NCI-H1092 (cell line): ENCODE measurements at places on chromosomes 13 and 19.
A peak's percentile ranks its signal among the peaks of the same experiment; 100 is the strongest.

DNA sequence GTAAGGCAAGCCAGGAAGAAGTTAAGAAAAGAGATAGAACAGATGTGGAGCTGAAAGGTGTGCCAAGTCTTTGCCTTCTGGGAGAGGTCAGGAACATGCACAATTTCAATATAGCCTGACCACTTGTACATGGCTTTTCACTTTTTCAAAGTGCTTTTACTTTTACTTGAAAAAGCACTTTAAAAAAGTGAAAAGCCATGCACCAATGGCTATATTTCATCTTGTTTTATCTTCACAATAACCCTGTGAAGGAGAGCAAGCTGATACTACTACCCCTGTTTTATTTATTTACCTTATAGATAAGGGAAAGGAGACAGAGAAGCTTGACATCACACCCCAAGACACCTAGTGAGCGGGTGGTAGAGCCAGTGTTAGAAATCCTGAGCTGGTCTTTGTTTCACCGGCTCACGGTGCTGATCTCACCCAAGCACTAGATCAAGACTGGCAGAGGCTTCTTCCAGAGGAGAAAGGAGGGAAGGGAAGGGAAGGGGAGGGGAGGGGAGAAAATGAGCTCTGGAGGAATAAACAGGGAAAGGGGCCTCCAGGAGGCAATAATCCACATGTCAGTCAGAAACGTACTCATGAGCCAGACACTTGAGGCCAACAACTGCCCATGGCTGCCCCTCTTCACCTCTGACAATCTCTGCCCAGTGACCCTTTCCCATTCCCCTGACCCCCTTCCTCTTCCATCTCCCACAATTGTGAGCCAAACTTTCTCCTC lies 455.4 kb downstream of the FOXO1 start:
- no peak for DNase-seq

- no peak for DNase-seq
Measured at GRCh38 chr19:51695088-51695487, 2.0 kb downstream of the SPACA6 start.

GRCh38 chr13:77545626-77546412 lies 10.3 kb downstream of the SCEL start:
- no peak for DNase-seq

GRCh38 chr13:105804561-105805190 lies 730.8 kb downstream of the EFNB2 start:
- no peak for DNase-seq

DNA sequence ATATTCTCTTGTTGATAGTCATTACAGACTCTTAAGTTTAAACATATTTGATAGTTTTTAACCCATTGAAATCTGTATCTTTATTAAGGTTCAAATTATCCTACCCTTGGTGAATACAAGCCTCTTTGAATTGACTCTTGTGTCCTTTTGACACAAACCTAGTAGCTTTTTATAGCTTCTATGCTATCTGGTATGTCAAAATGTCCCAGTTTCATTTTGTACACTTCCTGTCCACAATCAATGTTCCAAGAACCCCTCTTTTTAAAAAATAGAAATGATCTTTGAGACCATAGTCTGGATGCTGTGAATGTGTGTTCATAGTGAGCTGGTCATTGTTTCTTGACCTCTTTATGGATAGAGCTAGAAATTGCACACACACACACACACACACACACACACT lies 39.2 kb upstream of the FGF14 start:
- DNase-seq = no peak

DNA sequence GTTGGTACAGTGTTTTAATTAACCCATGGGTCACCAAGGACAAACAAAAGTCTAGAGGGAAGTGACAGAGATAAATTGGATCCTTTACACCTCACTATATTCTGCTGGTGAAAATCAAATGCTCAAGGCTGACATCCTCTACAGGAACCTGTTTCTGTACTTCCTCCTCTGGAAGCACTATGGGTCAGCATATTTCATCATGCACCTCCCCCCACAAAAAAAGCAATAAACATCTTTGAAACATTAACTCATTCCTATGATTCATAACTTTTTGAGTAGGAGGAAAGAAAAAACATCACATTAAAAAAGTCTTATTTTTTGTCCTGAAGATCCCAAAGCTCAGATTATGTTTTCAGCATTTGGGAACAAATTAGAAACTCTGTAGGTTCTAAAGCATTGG lies 588.3 kb upstream of the SGCG start:
- no peak for DNase-seq

DNA sequence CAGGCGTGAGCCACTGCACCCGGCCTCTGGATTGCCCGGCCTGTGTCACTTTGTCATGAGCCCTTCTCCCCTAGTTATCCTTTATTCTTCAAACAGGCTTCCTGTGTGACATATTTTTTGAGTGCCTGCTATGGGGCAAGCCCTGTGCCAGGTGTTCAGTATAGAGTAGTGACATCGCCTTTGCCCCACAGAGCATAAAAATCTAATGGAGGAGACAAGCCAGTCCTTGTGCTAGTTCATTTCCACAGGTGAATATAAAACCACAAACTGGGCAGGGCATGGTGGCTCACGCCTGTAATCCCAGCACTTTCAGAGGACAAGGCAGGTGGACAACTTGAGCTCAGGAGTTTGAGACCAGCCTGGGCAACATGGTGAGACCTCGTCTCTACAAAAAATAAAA lies 43.2 kb downstream of the BBC3 start:
- no peak for DNase-seq

GRCh38 chr13:19059016-19059780 lies 122.4 kb downstream of the TUBA3C start:
- no peak for DNase-seq

DNA sequence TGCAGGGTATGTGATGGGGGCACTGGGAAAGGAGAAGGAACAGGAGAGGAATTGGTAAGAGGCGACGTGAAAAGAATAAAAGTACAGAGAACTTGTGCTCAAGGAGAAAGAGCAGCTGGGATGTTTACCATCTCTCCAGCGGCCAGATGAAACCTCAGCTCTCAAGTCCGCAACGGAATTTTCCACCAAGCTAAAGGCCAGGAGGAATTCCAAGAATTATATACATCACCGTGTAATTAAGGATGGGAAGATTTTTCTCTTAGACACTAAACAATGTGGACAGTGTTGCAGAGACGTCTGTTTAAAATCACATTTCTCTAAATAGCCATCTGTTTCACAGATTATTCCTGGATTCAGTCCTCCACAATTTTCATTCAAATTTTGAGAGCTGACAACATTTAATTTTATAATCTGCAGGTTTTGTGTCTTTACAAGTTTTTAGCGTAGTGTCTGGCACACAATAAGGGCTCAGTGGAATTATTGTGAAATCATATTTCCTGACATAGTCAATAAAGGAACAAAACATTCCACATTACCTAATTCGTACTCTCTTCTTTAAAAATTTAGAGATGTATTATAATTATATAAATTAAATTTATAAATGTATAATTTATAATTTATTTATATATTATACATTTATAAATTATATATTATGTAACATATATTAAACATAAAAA lies 23.0 kb upstream of the USP29 start:
- no peak for DNase-seq

DNA sequence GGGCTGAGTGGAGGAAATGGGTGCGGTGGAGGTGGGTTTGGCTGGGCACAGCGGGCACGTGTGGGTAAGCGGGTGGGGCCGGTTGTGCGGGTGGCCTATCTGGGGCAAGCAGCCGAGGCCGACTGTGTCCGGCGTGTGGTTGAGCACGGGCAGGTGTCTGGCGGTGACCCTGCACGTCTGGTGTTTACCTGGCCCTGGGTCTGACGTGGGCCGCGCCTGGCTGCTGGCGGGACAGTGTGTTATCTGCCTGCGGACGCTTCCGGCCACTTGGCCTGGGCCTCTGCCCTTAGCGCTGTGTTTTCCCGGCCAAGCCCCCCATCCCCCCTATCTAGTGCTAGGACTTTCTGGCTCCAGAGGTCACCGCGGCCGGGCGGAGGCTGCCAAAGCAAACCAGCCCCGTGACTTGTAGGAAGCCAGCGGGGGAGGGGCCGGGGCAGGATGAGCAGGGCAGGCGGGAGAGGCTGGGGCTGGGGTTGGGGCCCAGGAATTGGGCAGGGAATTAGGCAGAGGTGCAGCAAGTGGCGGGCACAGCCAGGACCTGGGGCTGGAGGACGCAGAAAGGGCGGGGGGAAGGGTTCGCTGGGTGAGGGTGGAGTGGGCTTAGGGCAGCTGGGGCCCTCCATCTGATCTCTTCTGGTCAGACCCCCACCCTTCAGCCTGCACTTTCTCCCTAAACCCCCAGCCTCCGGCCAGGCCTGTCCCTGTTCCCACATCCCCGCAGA lies 534 bp upstream of the HPN start:
- no peak for DNase-seq

- DNase-seq = no peak
Measured at GRCh38 chr13:108409730-108410129, 140.2 kb downstream of the TNFSF13B start.

DNA sequence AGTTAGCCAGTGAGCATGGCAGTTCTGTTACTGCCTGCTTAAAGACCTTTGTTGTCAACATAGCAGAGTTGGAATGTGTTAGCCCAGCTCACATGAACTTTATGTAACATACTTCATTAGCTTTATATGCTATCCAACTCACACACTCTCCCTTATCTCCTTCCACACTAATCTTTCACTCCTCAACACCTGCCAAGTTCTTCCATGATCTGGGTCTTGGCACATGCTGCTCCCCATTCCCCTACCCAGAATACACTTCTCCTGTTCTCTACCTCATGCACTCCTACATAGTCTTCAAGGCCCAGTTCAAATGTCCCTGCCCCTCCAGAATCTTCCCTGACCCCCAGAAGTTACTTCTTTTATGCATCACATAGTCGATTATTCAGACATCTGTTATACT lies 179.3 kb downstream of the KATNAL1 start:
- no peak for DNase-seq

DNA sequence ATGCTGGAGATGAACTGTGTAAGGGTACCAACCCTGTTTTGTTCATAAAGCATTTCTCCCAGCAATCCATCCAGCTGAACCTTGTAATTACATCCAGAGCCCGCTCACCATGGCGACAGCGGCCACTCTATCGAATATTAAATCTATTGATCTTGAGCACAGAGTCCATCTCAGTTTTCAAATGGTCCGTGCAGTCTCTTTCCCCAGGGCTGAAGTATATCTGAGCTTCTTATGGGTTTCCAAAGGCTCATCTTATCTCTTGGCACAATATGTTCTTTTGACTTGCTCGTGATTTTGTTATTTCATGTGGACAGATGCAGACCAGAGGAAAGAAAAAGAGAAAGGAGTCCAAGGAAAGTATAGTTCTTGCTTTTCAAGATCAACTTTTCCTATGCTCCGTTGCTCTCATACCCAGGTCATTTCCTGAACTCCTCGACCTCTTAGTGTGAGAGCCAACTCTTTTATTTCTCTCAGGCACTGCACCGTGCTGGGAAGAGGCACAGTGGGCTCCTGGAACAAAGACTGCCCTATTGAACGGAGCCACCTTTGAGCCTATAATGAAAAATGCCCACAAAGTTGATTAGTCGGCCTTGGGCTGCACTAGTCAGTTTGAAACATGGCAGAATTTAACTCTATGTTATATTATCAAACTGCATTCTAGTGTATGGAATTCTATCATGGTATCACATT lies 66.7 kb downstream of the RFC3 start:
- no peak for DNase-seq

GRCh38 chr19:10095948-10096614 lies 6.4 kb downstream of the ANGPTL6 start:
- peak; percentile 88 for DNase-seq

- no peak for DNase-seq
Measured at GRCh38 chr13:27112006-27112405, 59.6 kb downstream of the USP12 start.

DNA sequence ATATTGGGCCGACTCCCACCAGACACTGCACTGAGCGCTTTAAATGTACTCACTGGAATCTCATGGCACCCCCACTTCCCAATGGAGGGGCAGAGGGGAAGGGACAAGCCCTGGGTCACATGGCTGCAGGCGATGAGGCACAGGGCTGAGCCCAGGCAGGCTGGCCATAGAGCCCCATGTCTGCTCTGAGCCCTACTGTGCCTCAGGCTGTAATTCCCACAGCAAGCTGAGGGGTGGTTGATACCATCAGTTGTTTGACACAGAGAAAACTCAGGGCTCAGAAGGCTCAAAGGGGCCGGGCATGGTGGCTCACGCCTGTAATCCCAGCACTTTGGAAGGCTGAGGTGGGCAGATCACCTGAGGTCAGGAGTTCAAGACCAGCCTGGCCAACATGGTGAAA lies 25.1 kb downstream of the RFX1 start:
- DNase-seq = no peak

DNA sequence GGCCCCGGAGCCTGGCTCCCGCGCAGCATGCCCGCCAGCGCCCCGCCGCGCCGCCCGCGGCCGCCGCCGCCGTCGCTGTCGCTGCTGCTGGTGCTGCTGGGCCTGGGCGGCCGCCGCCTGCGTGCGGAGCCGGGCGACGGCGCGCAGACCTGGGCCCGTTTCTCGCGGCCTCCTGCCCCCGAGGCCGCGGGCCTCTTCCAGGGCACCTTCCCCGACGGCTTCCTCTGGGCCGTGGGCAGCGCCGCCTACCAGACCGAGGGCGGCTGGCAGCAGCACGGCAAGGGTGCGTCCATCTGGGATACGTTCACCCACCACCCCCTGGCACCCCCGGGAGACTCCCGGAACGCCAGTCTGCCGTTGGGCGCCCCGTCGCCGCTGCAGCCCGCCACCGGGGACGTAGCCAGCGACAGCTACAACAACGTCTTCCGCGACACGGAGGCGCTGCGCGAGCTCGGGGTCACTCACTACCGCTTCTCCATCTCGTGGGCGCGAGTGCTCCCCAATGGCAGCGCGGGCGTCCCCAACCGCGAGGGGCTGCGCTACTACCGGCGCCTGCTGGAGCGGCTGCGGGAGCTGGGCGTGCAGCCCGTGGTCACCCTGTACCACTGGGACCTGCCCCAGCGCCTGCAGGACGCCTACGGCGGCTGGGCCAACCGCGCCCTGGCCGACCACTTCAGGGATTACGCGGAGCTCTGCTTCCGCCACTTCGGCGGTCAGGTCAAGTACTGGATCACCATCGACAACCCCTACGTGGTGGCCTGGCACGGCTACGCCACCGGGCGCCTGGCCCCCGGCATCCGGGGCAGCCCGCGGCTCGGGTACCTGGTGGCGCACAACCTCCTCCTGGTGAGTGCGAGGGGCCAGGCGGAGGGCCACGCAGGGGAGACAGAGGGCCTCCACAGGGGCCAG lies at the start of gene KL:
KL (plus strand) TSS at position 10 of the 909 bp plus-strand sequence; CDS start at position 28, 18 bp downstream.
- no peak for DNase-seq

- DNase-seq = peak; percentile 4
Measured at GRCh38 chr13:25085125-25085742, 10.7 kb upstream of the PABPC3 start.

GRCh38 chr13:100689191-100689590 lies 14.6 kb upstream of the TMTC4 start:
- DNase-seq = no peak

GRCh38 chr13:108213946-108214345 lies 1.4 kb downstream of the LIG4 start:
- no peak for DNase-seq

- DNase-seq = no peak
Measured at GRCh38 chr13:93356469-93356868, 129.9 kb downstream of the GPC6 start.
